ENCODE measurements at places on chromosomes 2 and 18.

DNA sequence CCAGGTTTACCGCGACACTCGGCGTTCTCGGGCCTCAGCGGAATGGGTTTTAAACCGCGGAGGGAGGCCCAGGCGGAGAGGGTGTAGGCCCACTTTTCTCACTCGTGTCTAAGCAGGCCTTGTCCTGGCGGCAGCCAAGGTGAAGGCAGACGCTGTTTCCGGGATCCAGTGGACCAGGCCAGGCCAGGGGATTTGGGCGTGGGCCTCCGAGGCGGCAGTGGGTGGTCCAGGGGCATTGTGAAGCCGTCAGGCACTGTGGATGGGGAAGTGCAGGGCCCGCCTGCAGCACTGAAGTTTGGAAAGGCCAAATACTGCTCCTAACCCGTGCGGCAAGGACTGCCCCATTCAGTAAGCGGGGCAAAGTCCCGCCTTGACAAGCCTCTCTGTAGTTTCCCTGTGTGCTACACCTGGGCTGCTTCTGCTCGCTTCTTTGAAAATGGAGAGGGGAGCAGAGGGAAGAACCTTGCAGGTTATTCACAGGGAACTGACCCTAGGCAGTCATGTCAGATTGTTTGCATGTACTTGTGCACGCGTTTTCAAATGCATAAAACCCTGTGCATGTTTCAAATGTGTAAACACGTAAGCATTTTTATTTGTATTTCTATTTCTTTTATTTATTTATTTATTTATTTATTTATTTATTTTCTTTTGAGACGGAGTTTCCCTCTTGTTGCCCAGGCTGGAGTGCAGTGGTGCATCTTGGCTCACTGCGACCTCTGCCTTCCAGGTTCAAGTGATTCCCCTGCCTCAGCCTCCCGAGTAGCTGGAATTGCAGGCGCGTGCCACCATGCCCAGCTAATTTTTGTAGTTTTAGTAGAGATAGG is 7.5 kb upstream of the DLX2 start:
- no peak for DNase-seq

DNA sequence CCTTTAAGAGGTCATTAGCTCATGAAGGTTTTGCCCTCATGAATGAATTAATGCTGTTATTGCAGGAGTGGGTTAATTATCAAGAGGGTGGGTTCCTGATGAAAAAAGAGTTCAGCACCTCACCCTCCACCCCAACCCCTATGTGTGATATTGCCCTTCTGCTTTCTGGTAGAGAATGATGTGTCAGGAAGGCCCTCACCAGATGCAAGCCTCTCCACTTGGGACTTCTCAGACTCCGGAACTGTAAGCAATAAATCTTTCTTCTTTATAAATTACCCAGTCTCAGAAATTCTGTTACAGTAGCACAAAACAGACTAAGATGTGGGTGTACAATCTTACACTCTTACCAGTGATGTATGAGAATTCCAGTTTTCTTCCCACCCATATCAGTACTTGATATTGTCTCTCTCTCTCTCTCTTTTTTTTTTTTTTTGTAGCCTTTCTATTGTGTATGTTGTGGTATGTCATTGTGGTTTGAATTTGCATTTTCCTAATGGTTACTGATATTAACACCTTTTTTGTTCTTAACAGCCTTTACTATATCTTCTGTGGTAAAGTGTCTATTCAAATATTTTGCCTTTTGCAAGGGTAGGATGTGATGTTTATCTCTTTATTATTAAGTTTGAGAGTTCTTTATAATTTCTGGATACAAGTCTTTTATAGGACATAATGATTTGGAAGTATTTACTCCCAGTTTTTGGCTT is 10.4 kb upstream of the MAP2 start:
- DNase-seq, result no peak

- no peak for DNase-seq
Measured at GRCh38 chr2:231412618-231412963, 17.1 kb downstream of the B3GNT7 start.

DNA sequence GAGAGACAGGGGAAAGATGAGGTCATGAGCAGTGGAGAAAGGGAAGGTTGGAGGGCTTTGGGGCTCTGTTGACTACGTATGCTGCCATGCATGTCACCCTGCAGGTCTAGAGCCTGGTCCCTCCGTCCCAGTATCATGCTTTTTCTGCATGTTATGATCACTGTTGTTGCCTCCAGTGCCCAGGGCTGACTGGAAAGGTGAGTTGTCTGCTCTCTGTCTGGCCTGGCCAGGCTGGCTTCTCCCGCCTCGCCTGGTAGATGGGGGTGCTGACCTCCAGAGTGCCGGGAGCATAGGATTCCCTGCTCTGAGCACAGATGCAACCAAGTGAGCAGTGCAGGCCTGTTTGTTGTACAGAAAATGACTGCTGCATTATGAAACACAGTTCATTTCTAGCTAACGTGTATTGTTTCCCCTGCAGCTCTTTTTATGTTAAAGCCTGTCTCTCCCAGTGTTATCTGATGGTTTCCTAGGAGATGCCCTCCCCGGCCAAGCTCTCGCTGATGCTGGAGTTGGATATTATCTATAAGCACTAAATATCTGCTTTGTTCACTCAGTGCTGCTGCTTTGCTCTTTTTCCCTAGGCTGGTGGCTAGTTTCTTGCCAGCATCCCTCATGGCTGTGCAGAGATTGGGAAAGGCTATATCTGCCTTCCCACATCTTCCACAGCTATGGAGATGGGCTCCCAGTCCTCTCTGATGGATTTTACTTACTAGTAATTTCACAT is 158.2 kb downstream of the TDRD15 start:
- no peak for DNase-seq

DNA sequence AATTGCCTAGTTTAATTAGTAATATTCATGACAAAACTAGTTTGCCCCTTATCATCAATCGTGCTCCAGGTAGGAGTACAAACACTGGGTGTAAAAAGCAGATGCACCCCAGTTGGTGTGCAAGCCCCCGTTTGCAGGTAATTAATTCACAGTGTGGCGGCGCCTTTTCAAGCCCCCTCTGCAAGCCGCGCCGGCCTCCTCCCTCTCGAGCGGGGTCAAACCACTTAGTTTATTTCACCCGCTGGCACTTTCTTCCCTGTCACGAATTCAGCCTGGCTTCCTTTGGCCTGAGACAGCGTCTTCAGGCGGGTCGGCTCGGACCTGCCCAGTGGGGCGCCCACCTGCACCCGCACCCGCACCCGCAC is 64.7 kb upstream of the MAPRE2 start:
- no peak for DNase-seq

- peak; percentile 44 for DNase-seq
Measured at GRCh38 chr2:105749583-105750400, 5.1 kb downstream of the NCK2 start.

GRCh38 chr2:223459328-223459939 is 142.7 kb downstream of the SCG2 start:
- DNase-seq, result no peak

GRCh38 chr2:39638581-39638980 is 27.1 kb upstream of the TMEM178A start:
- DNase-seq, result no peak

DNA sequence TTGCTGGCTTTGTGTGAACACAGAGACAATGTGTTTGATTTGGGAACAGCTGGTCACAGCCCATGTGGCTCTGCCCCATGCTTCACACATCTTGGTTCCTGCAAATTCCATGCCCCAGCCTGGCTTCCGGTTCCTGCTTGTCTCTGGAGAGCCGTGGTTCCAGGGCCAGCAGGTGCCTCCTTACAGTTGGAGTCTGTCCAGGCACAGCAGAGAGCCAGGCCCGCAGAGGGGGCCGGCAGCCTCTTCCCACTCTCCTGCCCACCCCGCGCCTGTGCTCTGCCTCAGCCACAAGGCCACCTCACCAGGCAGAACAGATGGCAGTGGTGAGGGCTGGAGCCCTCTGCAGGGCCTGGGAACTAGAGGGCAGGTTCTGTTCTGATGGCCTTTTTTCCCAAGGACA is 81.5 kb downstream of the LDLRAD4 start:
- no peak for DNase-seq

DNA sequence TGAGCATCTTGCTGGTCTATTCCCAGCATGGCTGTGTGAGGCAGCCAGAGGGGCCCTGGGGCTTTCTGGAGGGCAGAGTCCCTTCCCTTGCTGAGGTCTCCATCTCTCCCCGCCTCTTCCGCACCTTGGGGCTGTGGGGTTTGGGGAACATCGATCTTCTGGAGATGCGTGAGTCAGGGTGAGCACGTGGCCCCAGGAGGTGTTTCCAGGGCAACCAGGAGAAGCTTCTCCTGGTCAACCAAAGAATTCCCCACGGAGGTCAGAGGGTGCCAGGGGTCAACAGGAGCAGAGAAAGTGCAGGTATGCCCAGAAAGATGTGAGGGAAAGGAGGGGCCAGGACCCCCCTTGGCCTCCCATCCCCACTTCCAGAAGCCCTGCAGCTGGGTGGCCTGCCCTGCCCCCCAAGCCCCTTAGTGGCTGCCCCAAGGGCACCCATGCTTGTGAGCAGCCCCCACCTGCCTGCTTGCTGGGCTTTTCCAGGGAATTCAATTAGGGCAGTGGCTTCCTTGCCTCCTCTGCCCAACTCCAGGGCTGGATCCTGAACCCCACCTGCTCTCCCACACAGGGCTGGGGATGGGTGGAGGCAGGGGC is 2.8 kb upstream of the PROM2 start:
- DNase-seq, result no peak

GRCh38 chr2:25197336-25198208 is 29.2 kb upstream of the POMC start:
- no peak for DNase-seq

DNA sequence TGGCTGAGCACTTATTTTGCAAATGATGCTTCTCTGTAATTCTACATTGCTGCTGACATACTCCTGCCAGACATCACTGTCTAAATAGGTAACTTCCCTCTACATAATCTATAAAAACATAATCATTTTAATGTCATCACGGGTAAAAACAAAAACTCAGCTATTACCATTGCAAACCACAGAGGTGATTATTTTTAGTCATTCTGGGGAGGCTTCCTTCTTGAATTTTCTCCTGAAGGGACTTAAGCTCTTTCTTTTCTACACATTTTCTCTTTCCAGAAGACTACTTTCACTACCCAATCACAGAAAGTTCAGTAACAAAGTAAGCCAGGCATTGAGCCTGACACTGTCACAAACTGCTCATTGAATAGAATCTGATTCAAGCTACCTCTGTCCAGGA is 40.4 kb upstream of the NFU1 start:
- no peak for DNase-seq

DNA sequence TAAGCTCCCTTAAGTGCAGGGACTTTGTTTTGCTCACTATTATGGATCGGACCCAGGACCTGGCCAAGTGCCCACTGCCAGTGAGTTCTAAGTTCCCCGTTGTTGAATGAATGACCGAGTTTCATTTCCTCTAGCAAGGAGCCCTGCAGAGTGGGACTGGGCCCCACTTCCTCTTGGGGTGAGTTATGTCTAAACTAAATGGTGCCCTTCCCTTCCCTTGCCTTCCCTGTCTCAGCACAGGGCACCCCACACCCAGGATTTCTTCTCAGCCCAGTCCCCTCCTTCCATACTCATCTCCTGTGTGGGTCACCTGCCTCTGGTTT is 195.3 kb upstream of the HS6ST1 start:
- DNase-seq, result no peak

- DNase-seq, result no peak
Measured at GRCh38 chr2:208426412-208427045, 19.9 kb downstream of the PTH2R start.

DNA sequence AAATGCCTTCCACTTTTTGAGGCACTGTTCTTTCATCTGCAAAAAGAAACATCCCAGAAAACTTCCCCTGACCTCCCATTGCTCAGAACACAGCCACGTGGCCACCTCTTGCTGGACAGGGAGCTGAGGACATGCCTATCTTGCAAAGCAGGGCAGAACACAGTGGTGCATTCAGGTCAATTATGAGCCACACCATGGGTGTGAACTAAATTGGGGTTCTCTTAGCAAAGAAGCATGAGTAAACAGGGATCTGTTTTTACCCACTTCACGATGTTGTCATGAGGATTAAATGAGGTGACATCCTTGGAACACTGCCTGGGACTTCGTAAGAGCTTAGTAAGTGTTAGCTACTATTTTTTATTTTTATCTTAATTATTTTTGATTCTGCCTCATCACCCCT is 25.1 kb downstream of the BMP10 start:
- no peak for DNase-seq

DNA sequence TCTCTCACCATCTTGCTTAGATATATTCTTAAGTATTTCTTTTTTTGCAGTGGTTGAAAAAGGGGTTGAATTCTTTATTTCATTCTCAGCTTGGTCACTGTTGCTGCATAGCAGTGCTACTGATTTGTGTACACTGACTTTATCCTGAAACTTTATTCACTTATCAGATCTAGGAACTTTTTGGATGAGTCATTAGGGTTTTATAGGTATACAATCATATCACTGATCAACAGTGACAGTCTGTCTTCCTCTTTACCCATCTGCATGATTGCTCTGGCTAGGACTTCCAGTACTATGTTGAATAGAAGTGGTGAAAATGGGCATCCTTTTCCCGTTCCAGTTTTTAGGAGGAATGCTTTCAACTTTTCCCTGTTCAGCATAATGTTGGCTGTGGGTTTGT is 6.5 kb downstream of the STARD6 start:
- DNase-seq, result no peak

GRCh38 chr2:238264072-238264460 is 24.2 kb upstream of the HES6 start:
- DNase-seq, result no peak

DNA sequence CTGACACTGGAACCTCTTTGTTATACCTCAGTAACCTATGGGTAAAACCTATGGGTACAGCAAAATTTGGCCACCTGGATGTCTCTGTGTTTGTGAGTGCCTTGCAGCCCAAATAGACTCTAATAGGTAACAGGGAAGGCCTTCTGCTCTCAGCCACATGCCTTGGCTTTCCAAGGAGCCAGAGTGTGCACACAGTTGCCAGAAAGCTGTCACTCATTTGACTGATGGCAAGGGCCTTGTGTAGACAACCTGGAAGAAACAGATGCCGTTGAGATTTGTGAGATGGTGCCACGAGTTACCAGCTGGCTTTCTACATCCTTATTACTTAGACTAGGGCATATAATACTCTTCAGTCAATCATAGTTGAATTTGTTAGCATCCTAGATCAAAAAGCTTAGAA is 90.1 kb upstream of the RAB12 start:
- DNase-seq, result no peak

DNA sequence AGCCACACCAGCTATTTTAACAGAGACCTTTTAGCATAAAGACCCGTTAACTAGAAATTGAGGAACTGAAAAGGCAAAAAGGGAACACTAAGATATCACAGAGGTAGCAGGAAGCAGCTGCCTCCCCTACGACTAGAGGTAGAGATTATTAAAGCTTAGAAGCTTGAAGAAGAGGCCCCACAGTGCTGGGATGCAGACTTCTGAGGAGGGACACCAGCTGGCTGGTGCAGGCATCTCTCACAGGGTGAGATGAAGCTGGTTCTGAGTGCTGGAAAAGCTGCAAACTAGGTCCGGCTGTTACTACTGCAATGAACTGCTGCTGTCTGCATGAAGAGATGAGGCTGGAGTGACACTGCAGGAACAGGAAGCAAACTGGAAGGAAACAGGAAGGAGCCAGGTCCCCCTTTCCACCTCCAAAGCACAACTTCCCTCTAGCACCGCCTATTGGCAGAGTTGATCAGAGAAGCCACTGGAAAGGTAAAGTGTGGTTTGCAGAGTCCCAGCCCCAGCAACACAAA is 61.2 kb upstream of the MRPS9 start:
- DNase-seq, result no peak

GRCh38 chr2:46198164-46198883 is 98.9 kb upstream of the EPAS1 start:
- no peak for DNase-seq

- no peak for DNase-seq
Measured at GRCh38 chr2:144572977-144573376, 53.1 kb upstream of the ZEB2 start.

GRCh38 chr2:104572834-104573233 is 281.1 kb upstream of the POU3F3 start:
- no peak for DNase-seq

GRCh38 chr2:80519121-80519643 is 214.6 kb upstream of the LRRTM1 start:
- no peak for DNase-seq

Data from stimulated activated CD4-positive, alpha-beta T cell treated with anti-CD3 and anti-CD28 coated beads, Interleukin-15, amount 100 ng/mL, for 48 hours (primary cell).